Ammon's horn (tissue), 1 donor: ENCODE measurements at places on chromosomes 12 and 14.

- DNase-seq: no peak
Measured at GRCh38 chr14:68644101-68644500, 148.8 kb downstream of the ZFP36L1 start.

GRCh38 chr12:116545936-116546335, 13.2 kb upstream of the MAP1LC3B2 start:
- DNase-seq: no peak

GRCh38 chr14:57884175-57884574, 18.3 kb upstream of the SLC35F4 start:
- no peak for DNase-seq

GRCh38 chr12:83097643-83098342, 411.1 kb downstream of the TMTC2 start:
- peak; percentile 34 for DNase-seq

DNA sequence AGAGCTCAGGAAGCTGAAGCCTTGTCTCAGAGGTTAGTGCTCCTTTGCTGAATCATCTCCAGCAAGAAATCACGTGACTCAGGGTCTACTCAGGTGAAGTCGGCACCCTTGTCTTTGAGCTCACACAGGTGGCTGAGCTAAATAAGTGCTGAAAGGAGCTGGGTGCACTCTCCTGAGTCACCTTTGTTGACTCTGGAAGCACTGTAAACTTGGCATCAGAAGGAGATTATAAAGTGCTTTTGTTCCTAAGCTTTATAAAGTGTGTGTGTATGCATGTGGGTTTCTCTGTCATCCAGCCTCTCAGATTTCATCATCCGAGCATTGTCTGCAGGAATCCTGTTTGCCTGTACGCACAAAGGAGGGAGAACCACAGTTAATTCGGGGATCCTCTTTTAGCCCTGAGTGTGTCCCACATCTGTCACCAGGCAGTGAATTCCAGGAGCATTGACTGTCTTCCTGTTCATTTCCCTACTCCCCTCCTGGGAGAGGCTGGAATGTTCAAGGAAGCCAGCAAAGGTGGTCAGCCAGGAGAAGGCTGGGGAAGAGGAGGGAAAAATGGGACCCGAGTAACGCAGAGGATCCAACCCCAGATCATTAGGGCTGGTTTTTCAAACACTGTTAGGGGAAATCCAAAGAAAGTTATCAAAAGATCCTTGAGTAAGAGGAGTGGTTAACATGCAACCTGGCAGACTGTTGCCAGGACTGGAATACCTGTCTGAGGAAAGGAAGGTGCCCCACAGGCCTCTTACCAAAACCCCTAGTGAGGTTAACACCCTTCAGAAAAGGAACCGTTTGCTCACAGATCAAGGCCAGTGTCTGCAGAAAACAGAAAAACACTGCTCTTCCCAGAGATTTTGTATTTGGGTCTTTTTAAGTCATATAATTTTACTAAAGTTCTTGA, 157.5 kb upstream of the HIF1A start:
- DNase-seq: no peak

DNA sequence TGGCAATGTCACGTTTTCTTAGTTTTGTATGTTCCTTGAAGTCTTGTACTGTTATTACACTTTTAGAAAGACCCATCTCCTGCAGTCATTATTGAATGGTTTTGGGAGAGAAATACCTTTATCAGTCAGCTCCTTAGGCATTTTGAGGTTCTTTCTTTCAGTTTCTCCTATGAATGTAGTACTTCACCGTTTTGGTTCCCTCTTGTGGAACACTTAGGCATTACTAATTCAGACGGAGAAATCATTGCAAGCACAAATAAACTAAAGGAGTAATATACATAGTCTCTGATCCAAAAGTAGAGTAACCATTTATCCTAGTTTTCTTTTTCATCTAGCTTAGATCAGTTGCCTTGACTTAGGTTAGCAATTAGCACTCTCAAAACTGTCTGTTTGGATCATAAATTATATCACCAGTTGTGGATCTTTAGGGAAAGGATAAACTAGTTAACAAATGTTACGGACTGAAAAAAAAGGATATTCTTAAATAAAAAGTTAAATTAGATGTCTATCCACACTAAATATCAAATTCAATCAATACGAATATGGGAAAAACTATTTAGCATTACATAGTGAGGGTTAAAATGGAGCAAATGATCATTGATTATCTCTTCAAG, 1538.3 kb upstream of the SEL1L start:
- no peak for DNase-seq

- no peak for DNase-seq
Measured at GRCh38 chr14:101355284-101355683, 206.0 kb upstream of the DIO3 start.

GRCh38 chr14:103892247-103892646, 36.0 kb upstream of the TDRD9 start:
- no peak for DNase-seq

DNA sequence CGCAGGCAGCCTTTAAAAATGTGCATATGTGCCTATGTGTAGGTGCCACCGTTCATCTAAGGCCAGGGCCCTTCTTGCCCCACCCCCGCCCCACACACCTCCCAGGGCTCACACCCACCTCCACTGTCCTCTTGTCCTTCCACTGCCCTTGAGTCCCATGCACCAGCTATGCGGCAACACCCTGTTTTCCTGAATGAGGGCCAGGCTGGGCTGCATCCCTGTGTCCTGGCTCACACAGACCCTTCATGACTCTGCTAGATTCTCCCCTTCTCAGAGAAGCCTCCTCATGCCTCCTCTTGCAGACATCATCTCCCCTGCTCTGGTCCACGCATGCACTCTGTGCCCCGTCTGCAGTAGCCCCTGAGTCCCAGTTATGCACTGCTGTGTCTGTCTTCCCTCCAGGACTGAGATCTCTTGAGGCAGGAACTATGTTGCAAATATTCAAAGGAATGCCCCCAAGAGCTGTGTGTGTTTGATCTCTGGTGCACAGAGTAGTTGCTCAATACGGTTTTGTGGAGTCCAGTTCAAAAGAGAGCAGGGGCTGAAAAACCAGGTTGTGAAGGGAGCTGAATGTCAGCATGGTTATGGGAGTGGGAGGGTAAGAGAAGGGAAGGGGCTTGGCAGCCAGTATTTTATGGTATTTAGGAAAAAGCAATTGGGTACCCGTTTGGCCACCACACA, 47.3 kb upstream of the ESRRB start:
- no peak for DNase-seq

- no peak for DNase-seq
Measured at GRCh38 chr14:101926620-101927019, 37.8 kb upstream of the DYNC1H1 start.

DNA sequence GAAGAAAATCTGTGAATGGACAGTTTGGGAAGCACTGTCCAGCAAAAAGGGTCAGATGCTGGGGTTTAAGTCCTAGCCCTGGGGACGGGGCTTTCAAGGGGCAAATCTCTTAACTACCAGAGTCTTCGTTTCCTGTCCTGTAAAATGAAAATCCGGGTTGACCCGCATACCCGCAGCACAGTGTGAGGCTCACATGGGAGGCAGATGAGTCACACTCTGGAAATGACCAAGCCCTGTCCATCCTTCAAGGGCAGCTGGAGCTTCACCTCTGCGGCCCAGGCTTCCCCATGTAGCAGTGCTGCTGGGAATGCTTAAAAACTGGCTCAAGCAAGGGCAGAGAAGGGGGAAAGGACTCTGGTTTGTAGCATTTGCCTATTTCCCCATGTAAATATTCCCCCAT, 19.0 kb downstream of the FAM181A start:
- DNase-seq: no peak

- DNase-seq: peak; percentile 33
Measured at GRCh38 chr12:101485021-101485420, 9.9 kb downstream of the SPIC start.

DNA sequence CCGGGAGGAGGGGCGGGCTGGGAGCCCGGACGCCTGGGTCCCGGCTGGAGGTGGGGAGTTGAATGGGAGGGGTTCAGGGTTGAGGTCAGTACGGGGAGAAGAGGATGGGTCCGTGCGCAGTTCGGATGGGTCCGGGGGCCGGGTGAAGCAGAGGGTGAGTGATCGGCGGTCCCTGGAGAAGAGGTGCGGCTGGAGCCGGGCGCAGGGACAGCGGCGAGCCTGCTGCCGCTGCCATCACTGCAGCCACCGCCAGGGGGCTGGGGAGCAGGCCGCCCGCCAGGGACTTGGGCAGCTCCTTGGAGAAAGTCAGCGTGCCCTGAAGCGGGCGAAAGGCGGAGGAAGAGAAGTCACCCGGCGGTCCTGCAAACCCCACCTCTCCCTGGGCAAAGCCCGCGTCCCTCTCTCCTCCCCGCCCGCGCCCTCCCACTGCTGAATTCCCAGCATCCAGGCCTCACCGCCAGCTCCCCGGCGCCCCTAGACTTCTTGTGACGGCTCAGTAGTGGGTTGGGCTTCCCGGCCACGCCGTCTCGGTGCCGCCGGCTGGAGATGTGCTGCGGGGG, 6.0 kb upstream of the GPR84 start:
- DNase-seq: peak; percentile 78

DNA sequence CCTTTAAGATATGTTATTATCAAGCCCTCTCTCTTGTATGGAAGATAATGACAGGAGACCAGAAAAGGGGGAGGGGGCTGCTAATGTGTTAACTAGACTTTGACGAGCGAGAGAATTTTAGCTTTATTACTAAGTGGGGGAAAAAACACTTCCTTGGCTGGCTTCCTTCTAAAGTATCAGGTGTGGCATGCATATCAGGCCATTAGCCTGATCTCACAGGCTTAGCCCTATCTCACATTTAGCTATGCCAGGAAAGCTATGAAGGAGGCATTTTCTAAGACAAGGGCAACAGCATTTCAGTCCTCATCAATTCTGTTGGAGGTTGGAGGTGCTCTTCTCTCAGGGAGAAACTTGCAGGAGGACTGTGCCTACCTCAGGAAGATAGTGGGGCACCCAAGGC, 9.9 kb downstream of the SSPN start:
- DNase-seq: no peak

GRCh38 chr14:94591073-94591472, 9.8 kb downstream of the SERPINA5 start:
- no peak for DNase-seq

DNA sequence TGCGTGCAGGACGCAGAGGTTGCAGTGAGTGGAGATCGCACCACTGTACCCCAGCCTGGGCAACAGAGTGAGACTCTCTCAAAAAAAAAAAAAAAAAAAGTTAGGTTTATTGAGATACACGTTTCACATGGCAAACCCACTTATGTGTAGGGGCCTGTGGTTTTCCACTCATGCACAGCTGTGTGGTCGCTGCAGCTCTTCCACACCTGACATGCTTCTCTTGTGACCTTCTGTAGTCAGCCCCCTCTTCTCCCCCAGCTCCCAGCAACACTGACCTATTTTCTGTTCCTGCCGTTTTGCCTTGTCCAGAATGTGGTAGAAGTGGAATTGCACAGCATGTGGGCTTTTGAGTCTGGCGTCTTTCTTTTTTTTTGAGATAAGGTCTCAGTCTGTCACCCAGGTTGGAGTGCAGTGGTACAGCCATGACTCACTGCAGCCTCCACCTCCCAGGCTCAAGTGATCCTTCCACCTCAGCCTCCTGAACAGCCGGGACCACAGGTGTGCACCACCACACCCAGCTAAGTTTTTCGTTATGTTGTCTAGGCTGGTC, 8.4 kb downstream of the MTA1 start:
- no peak for DNase-seq

GRCh38 chr12:2768224-2768961, 26.4 kb upstream of the FKBP4 start:
- no peak for DNase-seq

DNA sequence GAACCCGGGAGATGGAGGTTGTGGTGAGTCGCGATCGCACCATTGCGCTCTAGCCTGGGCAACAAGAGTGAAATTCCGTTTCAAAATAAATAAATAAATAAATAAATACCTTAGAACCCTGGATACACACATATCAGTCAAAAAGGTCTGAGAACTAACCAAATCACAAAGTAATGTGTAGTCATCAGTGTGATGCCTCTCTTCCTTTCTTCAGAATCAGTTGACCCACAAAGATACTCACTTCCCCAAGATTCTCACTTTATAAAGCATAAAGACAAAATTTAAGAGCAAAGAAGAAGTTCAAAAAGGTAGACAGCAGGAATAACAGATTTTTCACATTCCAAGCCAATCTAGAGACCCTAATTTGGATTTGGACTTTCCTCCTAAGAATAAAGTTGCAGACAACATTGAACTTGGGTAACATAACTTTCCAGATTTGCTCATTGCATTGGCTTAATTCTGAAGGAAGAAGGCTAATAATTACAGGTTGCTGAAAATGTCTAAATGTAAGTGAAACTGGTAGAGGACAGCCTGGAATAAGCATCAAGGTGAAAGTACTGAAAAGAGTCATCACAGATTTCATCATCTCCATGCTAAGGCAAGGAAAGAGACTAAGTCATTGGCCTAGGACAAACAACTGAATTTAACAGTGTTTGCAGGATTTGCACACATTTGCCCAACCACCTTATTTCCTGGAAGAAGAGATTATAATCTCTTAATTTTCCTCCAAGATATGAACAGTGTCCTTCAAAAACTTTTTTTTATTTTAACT, 17.4 kb downstream of the TMED10 start:
- DNase-seq: no peak

GRCh38 chr12:52423661-52424500, 10.3 kb downstream of the KRT75 start:
- DNase-seq: no peak

- no peak for DNase-seq
Measured at GRCh38 chr14:64736271-64737169, 32.3 kb downstream of the PLEKHG3 start.

GRCh38 chr12:77609016-77609415, 221.7 kb upstream of the NAV3 start:
- DNase-seq: no peak

- DNase-seq: no peak
Measured at GRCh38 chr12:53950437-53950773, 4.3 kb upstream of the HOXC12 start.

DNA sequence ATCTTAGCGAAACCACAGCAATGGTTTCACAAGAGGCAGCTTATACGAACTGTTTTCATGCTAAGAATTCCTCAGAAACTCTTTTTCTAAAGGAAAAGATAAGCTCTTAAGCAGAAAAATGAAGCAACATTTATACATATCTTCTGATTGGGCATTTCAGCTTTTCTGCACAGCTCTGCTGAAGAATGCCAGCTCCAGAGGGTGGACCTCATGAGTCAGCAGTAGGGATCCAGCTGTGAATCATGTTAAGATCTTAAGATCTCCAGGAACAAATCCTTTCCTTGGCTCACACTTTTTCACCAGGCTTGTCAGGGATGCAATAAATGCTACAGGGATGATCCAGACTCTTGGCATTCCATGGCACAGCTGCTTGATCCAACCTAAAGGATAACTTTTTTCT, 477.1 kb upstream of the CCDC196 start:
- no peak for DNase-seq

DNA sequence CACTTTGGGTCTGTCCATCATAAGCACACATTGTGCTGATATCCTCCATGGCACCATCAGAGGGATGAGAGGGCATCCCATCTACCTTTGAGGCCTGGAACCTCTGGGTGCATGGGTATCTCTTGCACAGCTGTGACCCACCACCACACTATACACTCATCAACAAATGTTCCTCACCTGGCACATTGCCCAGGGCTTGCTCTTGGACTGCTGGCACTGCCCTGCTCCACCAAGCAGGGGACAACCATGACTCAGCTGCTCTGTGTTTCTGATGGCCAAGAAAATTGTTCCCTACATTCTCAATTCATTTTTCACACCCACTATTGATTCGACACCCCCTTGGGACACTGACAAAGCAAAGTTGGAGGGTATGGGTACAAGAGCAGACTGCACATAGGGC, 155.5 kb downstream of the PTPRO start:
- DNase-seq: no peak

- DNase-seq: no peak
Measured at GRCh38 chr12:113135178-113136127, at the start of gene RASAL1. RASAL1 (minus strand) TSS chr12:113135761; CDS start chr12:113135462, 299 bp downstream.
